Fibroblast of the conjunctiva (primary cell): ENCODE measurements at places on chromosomes 12 and 14.
A peak's percentile ranks its signal among the peaks of the same experiment; 100 is the strongest.

DNA sequence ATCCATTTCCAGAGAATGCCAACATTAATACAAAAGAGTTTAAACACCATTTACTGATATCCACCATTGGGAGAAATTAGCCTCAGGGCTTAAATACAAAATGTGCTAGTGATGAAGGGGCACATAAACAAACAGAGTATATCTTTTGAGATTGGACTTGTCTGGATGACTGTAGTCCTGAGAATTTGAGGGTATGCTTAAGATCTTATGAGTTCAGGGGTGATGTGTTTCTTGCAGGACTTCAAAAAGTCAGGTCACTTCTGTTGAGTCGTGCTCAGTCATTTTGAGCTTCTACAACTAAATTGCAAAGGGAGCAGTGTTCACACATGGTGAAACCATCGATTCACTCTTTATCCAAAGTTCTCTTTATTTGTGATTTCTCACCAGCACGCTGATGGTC is 425.7 kb downstream of the ATP23 start:
- DNase-seq = no peak

GRCh38 chr12:71125515-71125914 is 32.3 kb downstream of the TSPAN8 start:
- DNase-seq = peak; percentile 14

DNA sequence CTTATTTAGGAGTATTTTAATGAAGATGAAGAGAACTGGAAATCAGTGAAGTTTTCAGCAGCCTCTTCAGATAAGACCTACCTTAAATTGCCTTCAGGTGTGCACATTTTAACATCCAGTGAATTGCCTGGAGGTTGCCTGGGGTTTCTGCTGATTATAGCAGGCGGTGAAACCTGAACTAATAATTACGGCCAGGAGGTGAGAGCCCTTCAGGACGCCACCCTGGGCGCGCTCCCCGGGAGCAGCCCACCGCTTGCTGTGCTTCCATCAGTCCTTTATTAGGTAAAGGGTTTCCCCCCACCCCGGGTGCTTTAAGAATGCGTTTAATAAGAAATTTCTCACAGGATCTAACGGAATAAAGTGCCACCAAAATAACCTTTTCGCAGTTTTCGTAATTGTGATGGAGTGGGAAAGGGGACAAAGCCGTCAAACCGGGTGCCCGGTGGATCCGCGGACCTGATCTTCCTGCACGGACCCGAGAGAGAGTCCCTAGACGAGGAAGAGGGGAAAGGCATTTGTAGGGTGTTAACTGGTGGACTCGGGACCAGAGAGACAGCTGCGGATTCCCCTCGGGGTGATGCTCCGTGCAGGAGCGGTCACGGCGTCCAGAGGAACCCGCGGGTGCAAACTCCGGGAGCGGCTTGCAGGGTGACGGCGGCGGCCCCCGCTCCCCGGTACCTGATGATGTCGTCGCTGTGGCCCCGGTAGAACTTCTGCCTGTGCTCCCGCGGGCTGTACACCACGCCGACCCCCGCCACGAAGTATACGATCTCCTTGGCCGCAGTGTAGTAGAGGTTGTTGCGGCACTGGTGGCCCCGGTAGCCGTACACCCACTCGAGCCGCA is 902 bp downstream of the EML5 start:
- DNase-seq = no peak

DNA sequence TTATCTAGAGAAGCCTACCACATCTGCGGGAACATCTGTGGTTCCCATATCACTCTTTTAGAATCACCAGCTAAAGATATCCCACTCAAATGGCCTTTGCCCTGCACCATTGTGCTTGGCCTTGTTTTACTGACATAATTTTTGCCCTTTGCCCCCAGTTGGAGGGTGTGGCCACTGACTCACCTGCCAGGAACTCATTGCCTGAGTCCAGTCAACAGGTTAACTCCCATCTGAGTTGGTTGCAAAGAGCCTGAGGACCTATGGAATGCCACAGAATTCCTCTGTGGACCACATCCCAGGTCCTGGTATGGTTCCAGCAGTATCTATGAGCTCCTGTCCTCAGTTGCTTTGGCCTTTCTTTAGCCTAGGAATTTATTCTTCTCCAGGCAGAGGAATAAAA is 55.7 kb upstream of the PTGR2 start:
- no peak for DNase-seq

DNA sequence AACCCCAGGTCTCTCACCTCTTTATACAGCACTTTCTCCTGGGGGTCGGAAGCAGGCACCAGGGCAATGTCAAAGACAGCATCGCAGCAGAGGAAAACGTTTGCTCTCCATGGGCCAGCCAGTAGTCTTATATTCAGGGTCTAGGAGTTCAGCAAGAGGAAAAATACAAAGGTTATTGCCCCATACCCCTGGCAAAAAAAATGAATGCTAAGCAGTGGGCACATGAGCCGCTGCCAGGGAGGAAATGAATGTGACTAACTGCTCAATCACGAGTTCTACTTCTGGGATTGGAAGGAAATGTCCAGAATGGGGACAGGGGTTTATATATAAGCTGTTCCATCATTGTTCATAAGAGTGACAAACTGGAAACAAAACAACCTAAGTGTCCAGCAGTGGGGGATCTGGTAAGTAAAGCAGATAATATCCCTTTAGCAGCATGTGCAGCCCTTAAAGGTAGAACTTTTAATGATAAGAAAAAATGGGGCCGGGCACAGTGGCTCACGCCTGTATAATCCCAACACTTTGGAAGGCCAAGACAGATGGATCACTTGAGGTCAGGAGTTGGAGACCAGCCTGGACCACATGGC is 53.8 kb downstream of the PHETA1 start:
- no peak for DNase-seq

GRCh38 chr12:94140556-94140955 is 7.8 kb upstream of the PLXNC1 start:
- DNase-seq = no peak

DNA sequence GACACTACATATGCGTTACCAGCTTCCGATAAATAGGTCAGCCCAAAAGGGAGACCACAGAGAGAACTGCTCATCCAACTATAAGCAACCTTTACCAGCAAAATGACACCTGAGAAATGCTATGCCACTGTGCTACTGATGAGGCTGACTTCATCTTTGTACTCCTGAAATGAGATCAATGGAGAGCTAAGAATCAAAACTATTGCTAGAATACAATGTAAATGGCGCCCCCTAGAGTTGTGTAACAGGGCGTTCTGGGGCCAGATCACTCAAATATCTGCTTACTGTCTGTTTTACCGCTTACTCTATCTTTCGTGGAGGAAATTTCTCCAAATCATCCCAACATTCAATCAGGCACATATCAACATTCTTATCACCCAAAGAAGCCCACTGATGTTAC is 4.6 kb downstream of the ZNF384 start:
- peak; percentile 5 for DNase-seq

GRCh38 chr12:77980782-77981181 is 150.1 kb downstream of the NAV3 start:
- no peak for DNase-seq

DNA sequence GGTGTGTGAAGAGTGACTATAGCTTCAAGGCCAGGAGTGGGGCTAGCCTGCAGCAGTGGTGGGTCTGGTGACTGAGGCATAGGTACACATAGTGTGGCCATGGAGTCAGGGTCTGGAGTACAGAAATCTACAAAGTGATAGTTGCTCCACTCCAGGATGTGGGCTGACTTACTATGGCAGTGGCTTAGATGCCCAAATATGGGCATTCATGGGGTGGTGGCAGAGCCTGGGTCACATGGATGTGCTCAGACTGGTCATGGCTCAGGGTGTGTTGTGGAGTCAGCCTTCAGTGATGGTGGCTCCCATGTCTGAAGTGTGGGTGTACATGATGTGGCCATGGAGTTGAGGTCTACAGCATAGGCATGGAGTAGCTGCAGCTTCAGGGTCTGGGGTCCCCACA is 27.3 kb downstream of the CLEC6A start:
- no peak for DNase-seq

GRCh38 chr12:92108651-92109050 is 37.0 kb downstream of the BTG1 start:
- DNase-seq = peak; percentile 26

- no peak for DNase-seq
These were observed 117.5 kb upstream of the PARP11 start for GRCh38 chr12:3990501-3991280.

DNA sequence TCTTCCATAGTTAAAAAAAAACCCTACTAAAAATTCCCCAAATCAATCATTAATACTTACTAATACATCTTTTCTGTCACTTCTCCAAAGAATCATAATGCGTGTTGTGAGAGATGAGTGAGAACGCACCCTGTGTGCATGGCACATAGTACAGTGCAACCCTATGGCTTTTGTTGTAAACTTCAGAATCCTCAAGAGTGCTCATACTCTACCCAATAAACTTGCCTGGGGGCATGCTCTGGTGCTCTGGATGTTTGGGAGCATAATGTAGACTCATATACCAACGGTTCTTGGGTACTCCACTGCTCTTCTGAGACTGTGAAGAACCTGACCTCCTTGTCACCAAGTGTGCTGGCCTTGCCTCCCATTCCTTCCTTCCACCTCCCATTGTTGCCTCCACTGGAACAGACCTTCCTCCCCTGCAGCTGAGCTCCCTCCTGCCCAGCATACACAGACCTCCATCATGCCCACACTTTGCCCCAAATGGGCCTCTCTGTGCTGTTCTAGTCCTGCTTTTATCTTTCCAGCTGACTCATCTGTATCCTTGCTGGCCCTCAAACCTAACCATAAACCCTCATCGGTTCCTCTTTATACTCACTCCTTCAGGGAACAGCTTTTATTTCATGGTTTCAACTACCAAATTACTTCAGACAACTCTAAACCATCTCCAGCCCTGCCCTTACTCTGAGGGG is 8.9 kb downstream of the DCP1B start:
- DNase-seq = no peak

- no peak for DNase-seq
These were observed 91.7 kb downstream of the TMX1 start for GRCh38 chr14:51331486-51332367.

GRCh38 chr12:22477166-22477893 is 67.0 kb downstream of the C2CD5 start:
- DNase-seq = peak; percentile 74

- no peak for DNase-seq
These were observed 54.9 kb downstream of the CPNE8 start for GRCh38 chr12:38850461-38850860.

DNA sequence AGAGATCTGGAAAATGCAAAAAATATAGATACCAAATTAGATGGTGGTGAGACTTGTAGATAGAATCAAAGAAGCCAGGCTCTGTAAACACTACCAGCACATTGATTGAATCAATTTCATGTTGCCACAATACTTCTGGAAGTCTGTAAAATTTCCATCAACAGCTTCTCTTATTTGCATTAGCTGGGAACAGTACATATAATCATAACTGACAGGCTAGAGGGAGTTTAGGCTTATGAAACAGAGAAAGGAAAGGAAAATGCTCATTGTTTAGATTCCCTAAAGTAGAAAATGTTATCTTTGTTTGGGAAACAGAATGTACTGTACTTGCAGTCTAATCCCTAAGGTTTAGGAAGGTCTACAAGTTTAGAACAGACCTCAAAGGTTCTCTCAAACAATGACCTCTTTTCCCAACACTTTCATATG is 335.2 kb downstream of the CEP128 start:
- DNase-seq = peak; percentile 46

- DNase-seq = peak; percentile 13
These were observed 31.9 kb upstream of the PAPOLA start for GRCh38 chr14:96470331-96470730.

GRCh38 chr14:91350813-91351511 is 66.7 kb downstream of the CCDC88C start:
- no peak for DNase-seq

DNA sequence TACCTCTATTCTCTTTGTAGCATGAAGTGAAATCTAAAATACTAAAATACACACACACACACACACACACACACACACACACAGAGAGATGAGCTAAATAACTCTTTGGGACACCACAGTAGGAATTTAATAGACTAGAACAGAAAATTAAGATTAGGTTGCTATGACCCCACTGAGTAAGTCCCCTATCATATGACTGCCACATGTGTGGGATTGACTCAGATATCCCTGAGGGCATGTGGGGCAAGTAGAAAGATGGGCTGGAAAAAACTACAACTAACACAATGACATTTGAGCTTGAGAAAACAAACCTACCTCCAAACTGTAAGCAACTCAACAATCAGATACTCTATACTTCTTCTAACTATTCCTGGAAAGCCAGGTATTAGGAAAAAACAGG is 27.0 kb downstream of the SLC25A21 start:
- DNase-seq = no peak

DNA sequence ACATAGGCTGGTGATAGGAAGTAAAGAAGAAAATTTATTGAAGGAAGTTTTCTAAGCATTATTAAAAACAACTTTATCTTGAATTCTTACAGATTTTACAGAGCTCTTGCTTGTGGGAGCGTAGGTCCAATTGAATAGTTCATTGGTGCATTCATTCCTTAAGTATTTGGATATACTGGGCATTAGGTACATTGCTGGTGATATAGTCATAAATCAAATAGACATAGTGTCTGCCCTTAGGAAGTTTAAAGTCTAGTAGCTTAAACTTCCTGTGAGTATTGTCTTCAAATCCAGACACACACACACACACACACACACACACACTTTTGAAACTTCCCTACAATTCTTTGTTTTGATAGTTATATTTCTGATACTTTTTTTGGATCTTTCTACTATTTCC is 226.7 kb downstream of the FUT8 start:
- no peak for DNase-seq

DNA sequence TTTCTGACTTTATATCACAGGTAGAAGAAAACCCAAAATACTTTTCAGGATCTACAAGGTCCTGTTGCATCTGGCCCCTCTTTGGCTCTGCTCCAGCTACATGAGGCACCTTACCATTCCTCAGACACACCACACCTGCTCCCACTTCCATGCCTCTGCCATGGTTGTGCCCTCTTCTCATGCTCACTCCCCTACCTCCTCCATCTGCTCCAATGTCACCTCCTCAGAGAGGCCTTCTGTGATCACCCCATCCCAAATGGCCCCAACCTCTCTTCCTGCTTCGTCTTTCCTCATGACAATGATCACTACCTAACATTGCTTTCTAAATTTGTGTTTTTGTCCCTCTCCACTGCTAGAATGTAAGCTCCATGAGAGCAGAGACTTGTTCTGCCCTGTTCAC is 174.3 kb downstream of the ANO2 start:
- DNase-seq = no peak

DNA sequence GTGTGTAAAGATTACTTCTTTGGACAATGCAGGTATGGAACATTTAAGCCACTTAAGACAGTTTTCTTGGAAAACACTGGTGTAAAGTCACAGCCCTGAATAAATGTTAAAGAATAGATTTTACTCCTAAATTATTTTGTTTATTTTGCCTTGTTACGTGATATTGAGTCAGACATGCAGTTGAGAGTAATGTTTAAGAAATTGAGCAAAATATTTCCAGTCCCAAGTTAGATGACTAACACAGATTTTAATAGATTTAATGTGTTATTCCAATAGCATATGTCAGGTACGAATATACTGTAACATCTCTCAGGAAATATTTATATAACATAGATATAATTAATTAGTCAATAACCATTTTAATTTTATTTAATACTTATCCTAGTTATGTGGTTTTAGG is 1361.7 kb downstream of the FSCB start:
- DNase-seq = peak; percentile 12

DNA sequence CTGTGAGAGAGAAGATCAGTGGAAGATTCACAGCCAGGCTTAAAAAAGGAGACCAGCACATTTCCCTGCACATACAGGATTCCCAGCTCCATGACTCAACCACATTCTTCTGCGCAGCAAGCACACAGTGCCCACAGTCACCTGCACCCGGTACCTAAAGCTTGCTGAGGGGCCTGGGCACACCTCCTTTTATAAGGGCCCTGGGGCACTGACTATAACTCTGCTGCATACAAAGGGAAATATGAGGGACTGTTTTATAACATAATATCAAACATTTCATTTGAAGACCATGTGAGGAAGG is 322.9 kb downstream of the DAD1 start:
- DNase-seq = no peak
